Fibroblast of lung (primary cell): ENCODE measurements at places on chromosomes 5 and 9. TPM values are rescaled to one million over a fixed set of nuclear protein-coding genes. Genes with fewer than 3 reads are reported as not detected.

C9orf153 gene
- total RNA-seq = 0.17 and 0.51 TPM in 2 replicates

CDKN2B gene
- 29.0 and 44.9 TPM in 2 replicates for total RNA-seq

ADAMTS16 gene
- under 0.01 and 0.17 TPM in 2 replicates for total RNA-seq

MYORG gene
- 0.26 and 0.83 TPM in 2 replicates for total RNA-seq

SPINK6 gene
- not detected in 2 replicates for total RNA-seq

NUDT12 gene
- 9.8 and 15.4 TPM in 2 replicates for total RNA-seq

SPINK7 gene
- not detected in 2 replicates for total RNA-seq

AGXT2 gene
- total RNA-seq = not detected in 2 replicates

IL31RA gene
- 2.1 and 2.6 TPM in 2 replicates for total RNA-seq

FOXI1 gene
- not detected in 2 replicates for total RNA-seq

HAVCR2 gene
- 2.5 and 3.6 TPM in 2 replicates for total RNA-seq

OLFML2A gene
- 30.6 and 33.7 TPM in 2 replicates for total RNA-seq

IL4 gene
- total RNA-seq = not detected in 2 replicates

PCDHGB6 gene
- 3.9 and 4.3 TPM in 2 replicates for total RNA-seq

CCNO gene
- total RNA-seq = not detected in 2 replicates

DIAPH1 gene
- 17.2 and 21.1 TPM in 2 replicates for total RNA-seq

NUTM2G gene
- not detected in 2 replicates for total RNA-seq

LMAN2 gene
- 294 and 396 TPM in 2 replicates for total RNA-seq

GALT gene
- 27.2 and 29.1 TPM in 2 replicates for total RNA-seq

MAST4 gene
- 10.5 and 15.2 TPM in 2 replicates for total RNA-seq
